Hematopoietic multipotent progenitor cell treated with erythropoietin and hydrocortisone succinate and interleukin-3 and kit ligand, for 4 days (in vitro differentiated cells): ENCODE measurements at places on chromosomes 6 and 20.

DNA sequence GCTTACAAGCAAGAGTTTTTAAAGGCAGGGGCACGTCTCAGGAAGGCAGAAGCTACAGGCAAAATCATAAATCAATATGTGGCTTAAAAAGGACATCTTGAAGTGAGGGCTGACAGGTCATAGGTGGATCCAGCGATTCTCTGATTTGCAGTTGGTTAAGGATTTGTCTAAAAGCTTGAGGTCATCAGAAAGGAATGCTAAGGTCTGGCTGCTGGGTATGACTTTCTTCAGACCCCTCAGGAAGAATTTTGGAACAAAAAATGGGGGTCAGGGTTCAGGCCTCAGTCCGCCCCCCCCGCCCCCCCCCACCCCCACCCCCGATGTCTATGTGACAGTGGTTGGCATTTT is 261.9 kb downstream of the CDH4 start:
- DNase-seq, result no peak

DNA sequence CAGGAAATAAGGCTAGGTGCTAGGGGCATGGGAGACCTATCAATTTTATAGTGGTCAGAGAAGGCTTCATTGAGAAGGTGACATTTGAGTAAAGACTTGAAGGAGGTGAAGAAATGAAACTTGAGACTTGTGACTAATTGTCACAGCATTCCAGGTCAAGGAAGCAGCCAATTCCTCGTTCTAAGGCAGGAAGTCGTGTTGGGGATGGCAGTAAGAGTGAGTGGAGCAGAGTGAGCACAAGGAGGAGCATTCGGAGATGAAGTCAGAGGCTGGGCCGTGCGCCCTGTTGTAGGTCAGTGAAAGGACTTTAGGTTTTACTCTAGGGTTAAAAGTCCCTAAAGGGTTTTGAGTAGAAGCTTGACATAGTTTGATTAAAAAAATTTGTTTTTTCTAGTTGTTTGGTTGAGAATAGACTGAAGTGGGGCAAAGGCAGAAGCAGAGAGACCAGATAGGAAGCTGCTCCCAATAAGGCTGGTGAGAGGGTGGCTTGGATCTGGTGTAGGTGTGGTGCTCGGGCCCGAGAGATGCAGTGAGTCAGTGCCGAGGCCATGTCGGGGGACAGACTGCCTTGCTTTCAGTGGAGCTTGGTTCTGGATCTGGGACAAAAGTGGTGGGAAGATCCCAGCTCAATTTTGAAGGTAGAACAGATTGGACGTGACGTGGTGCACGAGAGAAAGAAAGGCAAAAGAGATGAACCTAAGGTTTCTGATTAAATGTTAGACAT is 2.6 kb upstream of the RSPH3 start:
- no peak for DNase-seq

GRCh38 chr6:31822036-31822821 is 5.3 kb upstream of the HSPA1B start:
- DNase-seq, result peak; percentile 95

GRCh38 chr20:14259689-14260088 is 77.7 kb downstream of the FLRT3 start:
- DNase-seq, result no peak

- DNase-seq, result no peak
Measured at GRCh38 chr6:48809245-48809644, 653.8 kb downstream of the MMUT start.

GRCh38 chr6:53746442-53747103 is 48.2 kb upstream of the LRRC1 start:
- no peak for DNase-seq

DNA sequence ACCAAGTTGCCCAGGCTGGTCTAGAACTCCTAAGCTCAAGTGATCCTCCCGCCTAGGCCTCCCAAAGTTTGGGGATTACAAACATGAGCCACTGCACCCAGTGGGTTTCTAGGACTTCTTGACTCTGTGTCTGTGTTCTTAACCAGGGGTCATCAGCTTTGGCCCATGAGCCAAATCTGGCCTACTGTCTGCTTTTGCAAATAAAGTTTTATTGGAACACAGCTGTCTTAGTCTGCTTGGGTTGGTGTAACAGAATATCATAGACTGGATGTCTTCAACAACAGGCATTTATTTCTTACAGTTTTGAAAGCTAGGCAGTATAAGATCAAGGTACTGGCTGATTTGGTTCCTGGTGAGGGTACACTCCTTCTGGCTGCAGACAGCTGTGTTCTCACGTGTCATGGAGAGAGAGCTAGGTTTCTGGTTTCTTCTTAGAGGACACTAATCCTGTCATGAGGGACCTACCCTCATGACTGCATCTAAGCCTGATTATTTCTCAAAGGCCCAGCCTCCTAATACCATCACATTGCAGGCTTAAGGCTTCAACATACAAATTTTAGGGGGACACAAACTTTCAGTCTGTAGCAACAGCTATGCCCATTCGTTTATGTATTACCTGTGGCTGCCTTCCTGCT is 23.3 kb downstream of the ARFGEF2 start:
- no peak for DNase-seq

DNA sequence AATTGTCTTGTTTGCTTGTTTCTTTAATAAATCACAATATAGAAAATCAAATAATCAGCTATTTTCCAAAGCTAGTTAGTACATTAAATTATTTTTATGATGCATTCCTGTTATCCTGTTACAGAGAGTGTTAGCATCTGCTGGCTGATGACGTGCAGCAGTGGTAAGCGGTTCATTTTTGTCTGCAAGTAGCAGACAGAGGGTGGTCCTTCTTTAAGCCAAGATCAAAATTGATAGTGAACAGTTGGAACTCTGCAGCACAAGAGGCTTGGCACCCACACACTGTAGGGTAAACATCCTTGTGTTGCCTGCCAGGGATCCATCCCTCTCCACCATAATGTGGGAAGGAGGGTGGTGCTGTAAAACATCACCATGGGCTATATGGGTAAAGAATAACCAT is 158.3 kb downstream of the FRK start:
- DNase-seq, result no peak

GRCh38 chr6:14476793-14477531 is 359.4 kb downstream of the CD83 start:
- DNase-seq, result peak; percentile 95

- no peak for DNase-seq
Measured at GRCh38 chr6:113562248-113562647, 294.9 kb upstream of the MARCKS start.

DNA sequence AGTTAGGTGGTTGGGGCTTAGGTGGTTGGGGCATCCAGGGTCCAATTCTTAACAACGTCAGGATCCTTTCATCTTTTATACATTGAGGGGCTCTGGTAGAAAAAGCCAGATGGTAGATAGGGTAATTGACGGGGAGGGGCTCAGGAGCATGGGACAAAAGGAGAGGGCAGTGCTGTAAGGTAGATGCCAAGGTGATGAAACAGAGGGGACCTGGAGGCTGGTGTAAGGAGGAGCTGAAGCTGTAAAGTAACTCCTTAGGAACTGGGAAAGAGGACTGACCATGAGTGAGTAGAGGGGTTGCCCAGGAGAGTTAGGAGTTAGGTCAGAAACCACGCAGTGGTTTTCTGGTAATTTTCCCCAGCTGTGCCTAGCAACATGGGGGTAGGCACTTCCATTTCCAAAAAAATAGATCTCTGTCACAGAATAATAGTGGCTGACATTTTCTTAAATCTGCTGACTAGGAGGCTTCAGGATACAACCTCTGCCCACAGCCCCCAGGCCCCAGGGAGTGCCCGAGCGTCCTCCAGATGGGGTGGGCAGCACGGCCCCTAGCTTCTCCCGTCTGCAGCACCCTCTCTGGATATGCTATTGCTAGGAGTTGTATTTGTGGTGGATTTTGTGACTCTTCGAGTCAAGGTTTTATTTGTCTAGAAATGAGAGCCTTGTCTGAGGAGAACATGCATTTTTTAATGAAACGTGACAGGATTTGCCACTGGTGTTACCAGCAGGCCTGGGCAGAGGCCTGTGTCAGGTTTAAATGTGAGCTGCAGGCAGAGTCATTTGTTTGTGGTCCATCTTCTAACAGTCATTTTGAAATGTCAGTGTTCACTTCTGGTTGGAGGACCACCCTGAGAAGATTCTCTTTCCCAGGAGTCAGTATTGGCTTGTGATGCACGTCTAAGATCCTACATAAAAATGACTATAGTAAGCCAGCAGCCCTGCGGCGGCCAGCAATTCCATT is 44.6 kb downstream of the TULP4 start:
- no peak for DNase-seq

DNA sequence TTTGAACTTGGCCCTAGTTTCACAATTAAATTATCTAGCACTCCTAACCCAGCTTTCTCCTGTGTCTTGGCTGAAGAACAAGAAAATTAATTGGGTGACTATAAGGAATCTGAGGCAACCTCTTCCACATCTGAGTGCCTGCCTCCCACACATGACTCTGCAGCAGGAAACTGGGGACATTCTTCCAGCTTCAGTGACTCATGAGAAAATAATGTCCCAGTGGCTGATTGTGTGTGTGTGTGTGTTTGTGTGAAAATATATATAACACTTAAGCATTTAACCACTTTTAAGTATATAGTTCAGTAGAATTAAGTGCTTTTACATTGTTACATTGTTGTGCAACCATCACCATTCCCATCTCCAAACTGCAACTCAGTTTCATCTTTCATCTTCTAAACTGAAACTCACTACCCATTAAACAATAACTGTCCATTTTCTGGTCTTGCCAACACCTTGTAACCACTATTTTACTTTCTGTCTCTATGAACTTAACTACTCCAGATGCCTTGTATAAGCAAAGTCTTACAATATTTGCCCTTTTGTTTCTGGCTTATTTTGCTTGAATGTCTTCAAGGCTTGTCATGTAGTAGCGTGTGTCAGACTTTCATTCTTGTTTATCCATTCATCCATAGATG is 8.7 kb downstream of the TRIM38 start:
- peak; percentile 15 for DNase-seq

- no peak for DNase-seq
Measured at GRCh38 chr6:125149256-125150144, 4.1 kb upstream of the TPD52L1 start.

DNA sequence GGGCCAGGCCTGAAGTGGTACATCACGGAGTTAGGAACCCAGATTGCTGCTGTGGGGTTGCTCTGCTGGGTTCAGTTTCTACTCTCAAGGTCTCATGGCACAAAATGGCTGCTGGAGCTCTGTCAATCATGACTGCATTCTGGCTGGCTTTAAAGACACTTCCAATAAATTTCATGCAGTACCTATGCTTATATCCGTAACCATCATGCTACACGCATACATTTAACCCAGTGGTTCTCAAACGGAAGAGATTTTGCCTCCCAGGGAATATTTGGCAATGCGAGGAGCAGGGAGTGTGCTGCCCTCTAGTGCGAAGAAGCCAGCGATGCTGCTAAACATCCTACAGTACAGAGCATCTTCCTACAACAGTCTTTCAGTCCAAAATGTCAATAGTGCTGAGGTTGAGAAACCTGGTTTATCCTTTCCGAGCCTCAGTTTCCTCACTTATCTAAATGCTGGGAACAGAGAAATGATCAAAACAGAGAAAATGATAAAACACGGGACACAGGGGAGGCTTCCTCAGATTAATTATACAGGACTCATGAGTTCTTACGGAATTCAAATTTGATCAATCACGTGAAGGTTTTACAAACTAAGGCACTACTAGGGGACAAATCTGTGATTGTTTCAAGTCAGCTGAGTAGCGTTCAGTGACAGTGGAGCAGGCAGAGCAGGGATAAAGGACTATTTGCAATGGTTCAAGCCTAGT is 9.6 kb upstream of the SLC2A10 start:
- DNase-seq, result peak; percentile 73

- no peak for DNase-seq
Measured at GRCh38 chr6:60687085-60687484, 1598.9 kb downstream of the KHDRBS2 start.

GRCh38 chr6:141364232-141364631 is 768.5 kb upstream of the GJE1 start:
- no peak for DNase-seq

GRCh38 chr6:109978174-109979032 is at the start of gene GPR6:
Gene GPR6, plus strand, starts transcription at chr6:109978311. Its CDS starts 802 bp downstream, at chr6:109979113.
- DNase-seq, result peak; percentile 83

- DNase-seq, result no peak
Measured at GRCh38 chr20:31751126-31751525, 12.0 kb downstream of the TPX2 start.

- DNase-seq, result peak; percentile 57
Measured at GRCh38 chr20:62321521-62321948, 18.7 kb downstream of the ADRM1 start.

- no peak for DNase-seq
Measured at GRCh38 chr20:6530779-6531315, 236.6 kb upstream of the BMP2 start.

GRCh38 chr6:157943964-157944283 is 37.7 kb upstream of the SYNJ2 start:
- no peak for DNase-seq

GRCh38 chr20:33262658-33263065 is 20.4 kb upstream of the BPIFB1 start:
- DNase-seq, result peak; percentile 76

- peak; percentile 70 for DNase-seq
Measured at GRCh38 chr6:116631379-116631990, 15.2 kb downstream of the RSPH4A start.
